ENCODE measurements at places on chromosomes 3 and 15. TPM values are rescaled to one million over a fixed set of nuclear protein-coding genes. Genes with fewer than 3 reads are reported as not detected.

GRM7 gene
- not detected for total RNA-seq

CCRL2 gene
- 6.2 TPM for total RNA-seq

NEDD4 gene
- total RNA-seq = 14.9 TPM

PXYLP1 gene
- 15.2 TPM for total RNA-seq

FBXW12 gene
- not detected for total RNA-seq

FMN1 gene
- total RNA-seq = 2.6 TPM

PDZRN3 gene
- total RNA-seq = not detected

ROPN1 gene
- total RNA-seq = not detected

- H3K4me3 ChIP-seq = no peak overlapping the region
- DNase-seq = no peak
- H3K36me3 ChIP-seq = no peaks in the 10 kb centered on the region
- no peaks in the 10 kb centered on the region for H3K4me1 ChIP-seq
Measured at GRCh38 chr15:43934480-43934879, 107.7 kb downstream of the WDR76 start.

DNA sequence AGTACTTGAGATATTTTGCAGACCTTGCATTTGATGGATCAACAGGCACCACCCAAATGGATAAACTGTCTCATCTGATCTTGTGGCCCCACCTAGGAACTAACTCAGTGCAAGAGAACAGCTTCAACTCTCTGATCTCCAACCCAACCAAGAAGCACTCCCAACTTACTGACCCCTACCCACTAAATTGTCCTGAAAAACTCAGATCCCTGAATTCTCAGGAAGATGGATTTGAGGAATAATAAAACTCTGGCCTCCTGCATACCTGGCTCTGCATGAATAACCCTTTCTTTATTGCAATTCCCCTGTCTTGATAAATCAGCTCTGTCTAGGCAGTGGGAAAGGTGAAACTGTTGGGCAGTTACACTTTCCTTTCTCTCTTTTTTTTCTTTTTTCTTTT, 247.9 kb downstream of the ZPLD1 start:
- H3K4me3 ChIP-seq = no peak overlapping the region
- no peaks in the 10 kb centered on the region for H3K36me3 ChIP-seq
- no peaks in the 10 kb centered on the region for H3K4me1 ChIP-seq
- peaks cover 10% of the 10 kb centered on the region for H3K27me3 ChIP-seq

GRCh38 chr3:103341078-103341606, 906.3 kb downstream of the ZPLD1 start:
- no peaks in the 10 kb centered on the region for H3K27me3 ChIP-seq
- no peaks in the 10 kb centered on the region for H3K36me3 ChIP-seq
- DNase-seq = no peak
- H3K27ac ChIP-seq = no peak overlapping the region

DNA sequence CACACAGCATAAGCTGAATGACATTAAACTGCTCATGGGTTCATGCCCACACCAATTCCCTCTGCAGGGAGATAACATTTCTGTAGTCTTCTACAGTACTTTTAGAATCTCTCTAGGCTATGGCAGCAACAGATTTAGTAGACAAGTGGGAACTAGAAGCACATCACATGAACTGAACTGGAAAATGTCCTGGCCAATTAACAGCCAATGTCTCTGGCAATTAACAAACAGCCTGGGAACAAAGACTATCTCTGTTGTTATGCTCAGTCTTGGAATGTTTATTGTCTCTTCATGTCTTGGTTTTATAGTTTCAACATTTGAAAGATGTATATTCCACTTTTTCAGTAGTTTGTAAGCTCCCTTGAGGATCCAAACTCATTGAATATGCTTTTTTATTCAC, 523.2 kb upstream of the NAALADL2 start:
- no peaks in the 10 kb centered on the region for H3K4me1 ChIP-seq
- H3K27me3 ChIP-seq = no peaks in the 10 kb centered on the region
- no peak overlapping the region for H3K4me3 ChIP-seq
- DNase-seq = no peak
- H3K27ac ChIP-seq = no peak overlapping the region

- H3K27ac ChIP-seq = no peak overlapping the region
- no peaks in the 10 kb centered on the region for H3K36me3 ChIP-seq
- H3K27me3 ChIP-seq = peaks cover 11% of the 10 kb centered on the region
- no peak overlapping the region for H3K4me3 ChIP-seq
- DNase-seq = no peak
- no peaks in the 10 kb centered on the region for H3K4me1 ChIP-seq
Measured at GRCh38 chr3:31848911-31849310, 132.2 kb downstream of the OSBPL10 start.

DNA sequence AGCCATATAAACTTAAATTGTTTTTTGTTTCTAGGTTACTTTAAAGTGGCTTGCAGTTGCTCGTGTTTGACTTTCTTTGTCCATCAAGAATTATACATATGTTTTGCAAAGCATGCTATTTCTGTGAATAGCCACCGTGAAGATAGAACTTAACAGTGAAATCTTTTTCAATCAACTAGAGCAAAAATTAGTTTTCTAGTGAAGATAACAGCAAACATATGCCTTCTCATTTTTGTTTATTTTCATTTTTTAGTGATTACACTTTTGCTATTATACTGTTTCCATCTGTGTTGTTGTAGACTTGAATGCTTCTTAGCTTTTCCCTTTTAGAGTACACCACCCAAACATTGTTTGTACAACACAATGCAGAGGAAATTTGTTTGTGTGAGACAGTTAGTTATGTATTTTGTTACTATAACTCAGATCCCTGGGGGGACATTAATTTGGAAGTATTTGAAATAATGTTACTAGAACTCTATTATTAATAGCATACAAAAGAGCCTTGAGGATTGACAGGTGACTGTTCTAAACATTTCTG, 62.8 kb downstream of the CRYBG3 start:
- no peaks in the 10 kb centered on the region for H3K27me3 ChIP-seq
- no peak for DNase-seq
- H3K36me3 ChIP-seq = no peaks in the 10 kb centered on the region
- peaks cover 6% of the 10 kb centered on the region for H3K4me1 ChIP-seq
- no peak overlapping the region for H3K4me3 ChIP-seq
- no peak overlapping the region for H3K27ac ChIP-seq

GRCh38 chr15:29522373-29523276, 253.0 kb upstream of the NSMCE3 start:
- H3K4me3 ChIP-seq = no peak overlapping the region
- no peak for DNase-seq
- H3K4me1 ChIP-seq = no peaks in the 10 kb centered on the region
- H3K27me3 ChIP-seq = peaks cover 26% of the 10 kb centered on the region
- no peak overlapping the region for H3K27ac ChIP-seq

- no peak overlapping the region for H3K27ac ChIP-seq
- no peak for DNase-seq
- H3K4me3 ChIP-seq = no peak overlapping the region
- no peaks in the 10 kb centered on the region for H3K36me3 ChIP-seq
- H3K27me3 ChIP-seq = peaks cover 28% of the 10 kb centered on the region
- H3K4me1 ChIP-seq = no peaks in the 10 kb centered on the region
Measured at GRCh38 chr3:139534992-139535879, 4.3 kb downstream of the RBP1 start.

DNA sequence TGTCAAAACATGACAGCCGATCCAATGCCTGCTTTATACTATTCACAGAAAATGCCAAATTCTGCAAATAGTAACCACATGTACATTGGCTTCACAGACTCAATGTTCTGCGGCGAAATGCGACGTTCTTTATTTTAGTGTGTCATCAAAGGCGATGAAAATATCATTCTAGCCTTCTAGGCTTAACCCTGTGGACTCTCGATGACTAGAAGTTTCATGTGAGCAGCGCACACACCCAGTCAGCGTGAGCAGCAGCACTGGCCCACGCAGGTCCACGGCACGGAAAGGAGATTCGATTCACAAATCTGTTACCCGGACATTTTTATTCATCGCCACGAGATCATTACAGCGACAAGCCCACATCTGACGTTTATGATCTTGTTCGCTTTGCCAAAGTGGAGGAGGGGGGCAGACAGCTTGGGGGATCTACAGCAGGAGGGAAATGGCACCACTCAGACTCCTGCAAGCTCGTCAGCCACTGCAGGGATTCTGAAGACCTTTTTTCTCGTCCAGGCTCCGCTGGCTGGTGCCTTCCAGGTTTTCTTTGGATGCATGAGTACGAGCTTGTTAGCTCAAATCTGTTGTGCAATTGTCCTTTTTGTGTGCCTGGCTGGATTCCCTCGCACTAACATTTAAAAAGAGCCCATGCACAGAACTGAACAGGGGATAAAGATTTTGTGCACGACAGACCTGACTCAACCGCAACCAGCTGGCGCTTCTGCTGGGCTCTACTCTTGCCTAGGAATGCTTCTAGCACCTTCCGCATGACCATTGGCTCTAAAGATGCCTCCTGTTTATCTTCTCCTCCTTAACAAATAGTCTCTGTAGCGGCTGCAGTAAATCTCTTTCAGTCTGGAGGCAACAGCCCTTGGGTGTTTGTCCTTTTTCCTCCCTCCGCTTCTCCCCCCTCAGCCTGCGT, 938.4 kb downstream of the MCTP2 start:
- H3K36me3 ChIP-seq = no peaks in the 10 kb centered on the region
- peaks cover 36% of the 10 kb centered on the region for H3K27me3 ChIP-seq
- H3K4me1 ChIP-seq = no peaks in the 10 kb centered on the region
- H3K4me3 ChIP-seq = no peak overlapping the region
- no peak for DNase-seq

DNA sequence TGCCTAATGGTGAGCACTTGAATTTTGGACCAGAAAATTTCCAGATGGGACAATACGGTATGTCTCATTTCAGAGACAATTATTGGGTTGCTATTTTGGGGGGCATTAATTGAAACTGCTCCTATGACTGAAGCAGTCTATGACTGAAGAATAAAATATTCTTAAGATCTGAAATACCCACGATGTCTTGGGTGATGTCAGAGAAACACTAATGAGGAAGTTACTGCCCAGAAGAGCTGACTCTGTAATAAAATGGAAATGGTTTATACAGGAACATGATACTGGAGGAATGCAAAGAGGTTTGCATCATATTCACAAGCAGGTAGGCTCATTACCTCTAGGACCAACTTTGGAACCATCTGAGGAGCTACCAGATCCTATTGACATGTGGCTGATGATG, 68.7 kb downstream of the IL12A start:
- DNase-seq = no peak
- H3K27ac ChIP-seq = no peak overlapping the region
- H3K4me3 ChIP-seq = no peak overlapping the region
- peaks cover 8% of the 10 kb centered on the region for H3K27me3 ChIP-seq
- H3K4me1 ChIP-seq = no peaks in the 10 kb centered on the region
- H3K36me3 ChIP-seq = no peaks in the 10 kb centered on the region

GRCh38 chr3:99751649-99752048, 66.0 kb upstream of the CMSS1 start:
- no peak overlapping the region for H3K27ac ChIP-seq
- peaks cover 8% of the 10 kb centered on the region for H3K27me3 ChIP-seq

DNA sequence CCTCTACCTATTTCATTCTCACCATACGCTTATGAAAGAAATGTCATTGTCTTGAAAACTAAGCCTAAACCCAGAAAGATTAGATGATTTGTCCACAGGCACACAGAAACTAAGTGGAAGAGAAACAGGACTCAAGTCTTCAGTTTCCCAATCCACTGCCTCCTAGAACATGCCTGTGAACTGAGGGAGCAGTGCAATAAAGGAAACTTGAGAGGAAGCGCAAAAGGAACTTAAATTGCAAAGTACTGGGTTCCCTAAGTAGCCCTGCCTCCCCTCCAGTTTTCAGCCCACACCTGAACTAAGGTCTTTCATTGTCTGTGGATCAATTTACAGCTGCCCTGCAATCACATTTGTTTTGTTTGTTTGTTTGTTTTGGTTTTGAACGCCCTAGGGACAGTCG, 56.7 kb upstream of the TSEN2 start:
- no peak overlapping the region for H3K27ac ChIP-seq
- no peak overlapping the region for H3K4me3 ChIP-seq
- H3K27me3 ChIP-seq = peaks cover 32% of the 10 kb centered on the region

DNA sequence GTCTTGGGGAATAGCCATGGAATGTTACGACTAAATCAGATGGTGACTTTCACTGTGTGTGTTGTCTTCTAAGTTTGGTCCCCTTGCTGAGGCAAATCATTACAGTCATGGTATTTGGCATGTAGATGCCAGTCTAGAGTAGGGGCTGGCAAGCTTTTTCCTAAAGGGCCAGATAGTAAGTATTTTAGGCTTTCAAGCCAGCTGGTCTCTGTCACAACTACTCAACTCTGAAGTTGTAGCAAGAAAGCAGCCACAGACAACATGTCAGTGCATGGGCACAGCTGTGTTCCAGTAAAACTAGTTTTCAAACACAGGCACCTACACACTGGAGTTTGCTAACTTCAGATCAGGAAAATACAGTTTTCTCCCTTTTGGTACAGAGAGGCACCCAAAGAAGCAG, 39.3 kb downstream of the CCR3 start:
- H3K4me1 ChIP-seq = peaks cover 84% of the 10 kb centered on the region
- H3K27me3 ChIP-seq = no peaks in the 10 kb centered on the region
- DNase-seq = no peak
- peaks cover 10% of the 10 kb centered on the region for H3K36me3 ChIP-seq

DNA sequence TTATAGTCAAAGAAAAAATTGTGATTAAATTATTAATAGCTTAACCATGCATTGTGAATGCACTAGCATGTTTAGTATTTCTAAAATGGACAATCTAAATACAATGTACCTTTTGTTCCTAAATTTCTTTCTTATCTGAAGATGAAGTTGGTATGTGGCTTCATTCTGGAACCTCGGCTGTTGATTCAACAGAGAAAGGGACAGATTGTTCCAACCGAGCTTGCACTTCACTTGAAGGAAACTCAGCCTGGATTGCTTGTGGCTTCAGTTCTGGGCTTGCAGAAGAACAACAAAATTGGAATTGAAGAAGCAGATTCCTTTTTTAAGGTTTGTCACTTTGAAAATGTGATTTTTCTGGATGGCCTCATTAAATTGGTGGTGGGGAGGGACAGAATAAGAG, 32.6 kb downstream of the HPS3 start:
- DNase-seq = no peak
- peaks cover 14% of the 10 kb centered on the region for H3K36me3 ChIP-seq
- H3K4me1 ChIP-seq = peaks cover 5% of the 10 kb centered on the region
- H3K27ac ChIP-seq = no peak overlapping the region
- no peak overlapping the region for H3K4me3 ChIP-seq
- H3K27me3 ChIP-seq = no peaks in the 10 kb centered on the region

DNA sequence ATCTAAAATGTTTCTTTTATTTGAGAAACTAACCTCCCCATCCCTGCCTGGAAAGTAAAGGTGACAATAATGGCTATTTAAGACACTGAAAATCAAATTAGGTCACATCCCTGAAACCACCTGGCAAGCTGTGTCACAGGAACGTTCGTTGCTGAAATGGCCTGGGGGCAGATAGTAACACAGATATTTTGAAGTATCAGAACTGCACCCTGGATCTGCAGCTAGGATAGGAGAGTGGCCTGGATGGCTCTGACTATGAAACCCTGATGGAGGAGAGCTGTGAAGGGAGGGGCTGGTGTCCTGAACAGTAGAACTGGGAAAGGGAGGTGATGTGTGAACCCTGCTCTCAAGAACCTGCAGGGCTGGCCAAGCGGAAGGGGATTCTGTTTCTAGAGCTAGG, 648.3 kb upstream of the CFAP20DC start:
- no peak overlapping the region for H3K4me3 ChIP-seq
- H3K27me3 ChIP-seq = no peaks in the 10 kb centered on the region
- no peaks in the 10 kb centered on the region for H3K36me3 ChIP-seq
- DNase-seq = no peak
- H3K27ac ChIP-seq = no peak overlapping the region

Measured in natural killer cell treated with Interleukin-12 subunit alpha and Interleukin-12 subunit beta and Interleukin-15 and Interleukin-18, amount 100 ng/mL, for 72 hours (primary cell).